ENCODE measurements at places on chromosomes 7 and 10.
A peak's percentile ranks its signal among the peaks of the same experiment; 100 is the strongest.

DNA sequence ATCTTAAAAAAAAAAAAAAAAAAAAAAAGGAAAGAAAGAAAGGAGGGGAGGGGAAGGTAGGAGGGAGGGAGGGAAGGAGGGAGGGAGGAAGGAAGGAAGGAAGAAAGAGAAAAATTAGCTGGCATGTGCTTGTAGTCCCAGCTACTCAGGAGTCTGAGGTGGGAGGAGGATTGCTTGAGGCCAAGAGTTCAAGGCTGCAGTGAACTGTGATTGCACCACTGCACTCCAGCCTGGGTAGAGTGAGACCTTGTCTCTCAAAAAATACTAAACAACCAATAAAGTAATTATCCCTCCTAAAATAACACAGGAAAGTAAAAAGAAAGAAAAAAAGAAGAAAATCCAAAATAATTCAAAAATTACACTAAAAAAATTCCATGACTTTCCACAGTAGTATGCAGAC lies 13.8 kb upstream of the NRF1 start:
- DNase-seq, result no peak

DNA sequence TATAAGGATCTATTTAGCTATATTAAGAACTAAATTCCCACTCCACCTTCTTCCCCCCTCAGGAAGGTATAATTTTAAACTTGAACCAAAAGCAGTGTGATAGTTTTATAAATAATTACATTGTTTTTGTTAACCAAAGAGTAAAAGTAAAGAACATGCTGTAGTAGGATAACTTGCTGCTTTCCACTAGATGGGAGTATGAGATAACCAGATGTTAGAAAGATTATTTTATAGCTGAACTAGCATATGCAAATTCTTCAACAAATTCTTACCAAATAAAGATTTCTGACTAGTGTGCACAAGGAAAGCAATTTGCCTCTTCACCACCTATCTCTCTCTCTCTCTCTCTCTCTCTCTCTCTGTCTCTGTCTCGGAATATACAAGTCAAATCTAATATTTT lies 31.8 kb downstream of the TES start:
- no peak for DNase-seq

GRCh38 chr10:46323176-46323575 lies 36.4 kb downstream of the ANTXRL start:
- no peak for DNase-seq

DNA sequence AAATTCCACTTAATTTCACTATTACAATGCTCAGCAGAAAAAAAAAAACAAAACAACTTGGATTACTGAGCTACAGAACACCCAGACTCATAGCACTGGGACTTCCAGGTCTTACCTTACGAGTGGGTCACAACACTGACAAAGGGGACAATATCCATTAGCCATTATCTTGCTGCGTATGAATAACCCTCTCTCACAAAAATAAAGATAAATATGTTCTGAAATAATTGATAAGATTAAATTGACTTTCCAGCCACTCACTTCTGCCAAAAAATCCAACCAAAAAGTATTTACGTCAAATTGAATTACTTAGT lies 128.7 kb downstream of the PKD1L1 start:
- DNase-seq, result no peak

DNA sequence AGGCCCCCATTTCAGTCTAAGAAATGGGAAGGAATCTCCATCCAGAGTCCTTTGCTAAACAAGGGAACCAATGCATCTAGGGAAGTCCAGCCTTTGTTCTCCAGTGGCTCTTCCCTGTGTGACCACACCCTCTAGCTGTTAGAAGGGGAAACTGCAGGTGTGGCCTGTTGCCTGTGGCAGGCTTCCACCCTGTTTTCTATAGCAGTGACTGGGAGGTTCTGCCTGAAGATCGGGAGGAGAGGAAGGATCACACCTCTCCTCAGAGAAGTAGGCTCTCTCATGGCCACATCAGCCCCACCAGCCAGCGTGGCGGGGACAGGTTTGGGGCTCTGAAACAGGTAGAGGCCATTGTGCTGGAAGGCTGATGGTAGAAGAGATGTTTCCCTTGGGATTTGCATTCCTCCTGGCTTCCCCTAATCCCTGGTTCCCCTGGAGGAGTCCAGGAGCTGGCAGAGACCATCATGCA lies 47.7 kb upstream of the TRIM8 start:
- no peak for DNase-seq

GRCh38 chr10:95355301-95355700 lies 64.5 kb upstream of the PDLIM1 start:
- DNase-seq, result no peak

- no peak for DNase-seq
Measured at GRCh38 chr10:113754125-113754524, 2.6 kb downstream of the PLEKHS1 start.

DNA sequence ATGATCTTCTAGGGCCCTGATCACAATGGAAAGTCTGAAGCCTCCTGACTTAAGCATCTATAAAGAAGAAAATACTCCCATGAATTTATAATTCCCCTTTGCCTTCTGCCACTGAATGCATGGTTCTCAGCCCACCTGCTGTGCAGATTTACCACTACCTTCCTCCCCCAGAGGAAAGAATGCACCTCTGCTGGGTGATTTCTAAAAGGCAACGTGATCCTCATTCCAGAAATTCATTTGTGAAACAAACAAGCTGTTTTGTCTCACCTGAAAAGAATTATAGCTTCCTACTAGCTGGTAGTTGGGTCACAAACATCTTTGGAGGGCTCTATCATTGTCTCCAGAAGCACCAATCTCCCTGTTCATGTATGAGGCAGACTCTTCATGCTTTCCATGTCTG lies 320.2 kb downstream of the CDC14C start:
- no peak for DNase-seq

- DNase-seq, result no peak
Measured at GRCh38 chr7:151349507-151349853, 7.9 kb downstream of the NUB1 start.

GRCh38 chr7:3028758-3029093 lies 14.9 kb downstream of the CARD11 start:
- no peak for DNase-seq

DNA sequence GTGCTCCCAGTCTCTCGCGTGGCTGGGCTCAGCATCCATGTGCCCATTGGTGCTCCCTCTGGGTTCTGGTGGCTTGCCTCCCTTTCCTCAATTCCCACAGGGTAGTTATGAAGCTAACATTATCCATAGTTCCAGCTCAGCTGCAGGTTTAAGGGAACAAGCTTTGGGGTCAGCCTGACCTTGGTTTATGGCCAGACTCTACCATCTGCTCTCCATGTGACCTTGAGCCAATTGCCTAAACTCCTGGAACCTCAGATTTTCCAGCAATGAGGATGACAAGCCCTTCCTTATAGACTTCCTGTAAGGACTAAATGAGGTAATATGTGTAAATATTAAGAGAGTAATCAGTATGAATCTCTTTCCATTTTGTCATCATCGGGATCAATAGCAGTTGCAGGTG lies 10.1 kb upstream of the SLC29A3 start:
- DNase-seq, result no peak

GRCh38 chr10:71213127-71213621 lies 804 bp downstream of the UNC5B start:
- DNase-seq, result peak; percentile 15

DNA sequence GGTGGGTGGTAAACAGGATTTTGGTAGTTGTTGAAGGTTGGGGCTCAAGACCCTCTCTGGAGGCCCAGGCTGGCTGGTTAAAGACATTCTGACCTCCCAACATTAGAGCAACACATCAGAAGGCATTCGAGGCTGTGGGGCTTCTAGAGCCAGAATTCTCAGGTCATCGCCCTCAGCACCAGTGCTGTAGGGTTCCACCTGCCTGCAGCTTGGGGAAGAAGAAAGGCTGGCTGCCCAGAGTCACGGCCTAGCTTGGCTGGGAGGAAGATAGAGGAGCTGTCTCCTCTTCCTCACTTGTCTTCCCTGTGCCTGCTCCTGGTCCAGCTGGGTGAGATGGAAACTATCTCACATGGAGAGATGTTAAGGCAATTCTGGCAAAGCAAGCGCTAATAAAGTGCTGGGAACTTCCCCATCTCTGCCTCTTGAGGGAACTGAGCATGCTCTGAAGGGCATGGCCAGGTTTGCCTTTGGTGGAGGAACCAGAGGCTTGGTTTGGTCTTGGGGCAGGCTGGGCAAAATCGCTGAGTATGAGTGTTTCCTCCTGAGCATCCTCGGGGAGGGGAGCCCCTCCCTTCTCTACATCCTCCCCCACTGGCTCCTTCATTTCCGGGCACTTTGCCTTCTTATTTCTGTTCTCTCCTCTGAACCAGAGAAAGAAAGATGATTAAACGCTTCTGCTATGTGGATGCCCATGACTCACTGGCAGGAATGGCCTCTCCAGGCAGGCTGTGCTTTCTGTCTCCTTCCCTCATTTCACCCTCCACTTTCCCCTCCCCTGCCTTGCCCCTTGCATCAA lies 509.0 kb upstream of the PODXL start:
- DNase-seq, result no peak

DNA sequence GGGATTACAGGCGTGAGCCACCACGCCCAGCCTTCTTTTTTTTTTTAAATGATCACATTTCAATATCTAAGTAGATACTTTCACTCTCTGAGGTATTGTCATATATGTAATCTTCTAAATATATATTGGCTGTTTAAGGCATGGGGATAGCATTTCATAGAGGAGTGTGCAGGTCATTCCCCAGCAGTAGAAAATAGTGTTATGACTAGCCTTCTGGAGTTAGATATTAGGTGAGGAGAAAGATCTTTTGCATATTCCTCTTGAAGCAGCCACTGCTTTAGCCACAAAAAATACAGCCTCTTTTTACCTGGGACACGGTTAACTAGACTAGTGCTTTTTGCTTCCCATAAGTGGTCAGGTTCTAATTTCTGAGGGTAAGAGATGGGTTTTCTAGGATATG lies 28.9 kb downstream of the ADD3 start:
- DNase-seq, result no peak

DNA sequence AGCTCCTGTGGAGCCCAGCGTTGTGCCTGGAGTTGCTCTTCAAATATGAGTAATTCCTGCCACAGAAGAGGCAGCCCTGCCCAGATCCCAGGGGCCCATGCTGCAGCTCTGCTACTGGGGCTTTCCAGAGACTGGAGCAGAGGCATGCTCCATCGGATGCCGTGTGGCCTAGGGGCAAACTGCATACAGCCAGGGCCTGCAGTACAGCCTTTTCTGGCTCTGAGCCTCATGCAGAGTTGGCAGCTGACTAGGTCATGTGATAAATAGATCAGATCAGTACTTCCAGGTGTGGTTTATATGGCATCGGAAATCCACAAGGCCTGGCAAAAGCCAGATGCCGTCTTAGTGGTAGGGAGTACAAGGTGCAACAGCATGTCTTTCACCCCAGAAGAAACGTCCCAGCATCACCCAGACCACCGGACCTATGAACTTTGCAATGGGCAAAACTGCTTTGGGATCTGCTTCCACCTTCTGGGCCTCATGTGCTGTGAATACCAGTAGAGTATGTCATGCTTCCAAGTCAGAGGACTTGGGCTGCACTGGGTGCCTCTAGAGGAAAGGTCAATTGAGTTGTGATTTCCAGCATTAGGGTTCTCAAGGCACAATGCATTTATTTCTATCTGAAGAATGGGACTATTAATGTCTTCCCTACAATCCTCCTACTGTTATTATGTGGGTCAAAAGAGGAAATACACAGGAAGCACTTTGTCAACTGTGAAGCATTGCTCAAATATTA lies 250.7 kb upstream of the ZNF32 start:
- no peak for DNase-seq

DNA sequence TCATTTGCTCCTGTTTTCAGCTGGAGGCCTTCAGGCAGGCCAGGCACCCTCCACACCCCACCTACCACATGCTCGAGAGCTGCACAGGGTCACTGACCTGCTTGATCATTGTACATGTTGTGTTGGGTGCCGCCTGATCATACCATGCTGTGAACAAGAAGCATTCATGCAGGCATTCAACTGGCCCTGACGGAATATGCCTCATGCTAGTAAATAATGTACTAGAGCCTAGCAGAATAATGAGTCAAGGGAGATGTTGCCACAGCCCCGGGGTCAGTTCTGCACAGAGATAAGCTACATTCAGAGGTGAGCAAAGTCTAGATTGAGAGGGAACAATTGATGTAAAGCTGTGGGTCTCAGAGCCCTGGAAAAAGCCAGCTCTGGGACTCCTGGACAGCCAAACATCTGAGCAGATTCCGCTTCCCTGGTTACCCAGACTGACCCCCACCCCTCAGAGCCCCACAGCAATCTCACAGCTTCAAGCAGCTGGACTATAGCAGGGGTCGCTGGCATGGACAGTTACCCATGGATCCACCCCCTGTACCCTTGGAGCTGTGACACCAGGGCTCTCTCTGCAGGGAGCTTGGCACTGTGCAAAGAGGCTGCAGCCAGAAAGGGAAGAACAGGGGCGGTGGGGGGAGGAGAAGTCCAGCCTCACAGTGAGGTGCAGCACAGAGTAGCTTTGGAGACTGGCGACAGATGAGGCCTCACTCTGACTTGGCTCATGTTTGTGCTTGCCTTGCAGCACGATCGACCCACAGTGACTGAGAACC lies 86.6 kb downstream of the FRMPD2 start:
- DNase-seq, result no peak

GRCh38 chr7:84113286-84113685 lies 81.3 kb downstream of the SEMA3A start:
- no peak for DNase-seq

DNA sequence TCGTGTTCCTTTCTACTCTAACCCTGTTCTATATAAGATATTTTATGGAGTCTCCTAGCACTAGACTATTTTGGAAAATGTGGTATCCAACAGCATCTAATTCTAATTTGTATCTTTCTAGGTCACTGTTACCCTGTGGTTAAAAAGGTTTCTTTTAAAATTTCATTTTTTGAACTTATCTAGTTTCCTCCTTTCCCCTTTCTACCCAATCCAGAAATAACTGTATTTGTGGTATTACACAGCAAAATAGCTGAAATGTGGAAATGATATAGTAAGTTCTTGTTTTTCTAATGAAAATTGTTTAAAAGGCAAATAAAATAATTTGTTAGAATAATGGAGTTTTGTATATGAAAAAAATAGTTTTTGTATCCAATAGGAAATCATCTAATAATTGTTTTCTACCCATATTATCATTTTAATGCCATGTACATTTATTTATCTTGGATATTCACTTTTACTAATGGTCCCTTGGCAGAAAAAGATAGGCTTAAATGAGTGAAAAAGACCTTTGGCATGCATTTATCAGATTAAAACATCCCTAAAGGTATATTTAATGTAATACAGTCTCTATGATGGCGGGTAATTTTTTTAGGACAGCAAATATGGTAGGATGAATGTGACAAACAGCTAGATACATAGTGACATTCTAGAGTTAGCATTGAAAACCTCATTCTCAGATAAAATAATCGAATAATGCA lies 175.5 kb upstream of the PLXDC2 start:
- no peak for DNase-seq

- DNase-seq, result peak; percentile 59
Measured at GRCh38 chr10:71888623-71889387, 37.8 kb upstream of the PSAP start.

DNA sequence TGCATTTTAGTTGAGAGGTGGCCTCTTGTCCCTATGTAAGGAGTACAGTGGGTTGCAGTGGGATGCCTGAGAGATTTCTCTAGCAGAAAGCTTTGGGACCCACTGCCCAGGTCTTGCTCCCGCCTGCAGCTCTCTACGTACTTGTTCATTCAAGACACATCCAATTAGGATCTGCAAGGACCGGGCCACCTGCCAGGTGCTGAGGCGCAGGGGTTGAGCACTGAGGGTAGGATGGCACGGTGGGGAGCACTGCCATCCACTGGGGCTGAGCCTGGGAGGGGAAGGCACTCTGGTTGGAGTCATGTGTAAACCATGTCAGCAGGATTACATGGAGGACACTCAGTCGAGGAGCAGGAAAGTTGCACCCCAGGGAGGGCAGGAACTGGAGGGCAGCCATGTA lies 191.1 kb upstream of the GRB10 start:
- DNase-seq, result no peak

All from activated T-cell treated with anti-CD3 and anti-CD28 coated beads for 48 hours (primary cell).